Tibial nerve (tissue), 4 donors: ENCODE measurements at places on chromosomes 13 and 19.

DNA sequence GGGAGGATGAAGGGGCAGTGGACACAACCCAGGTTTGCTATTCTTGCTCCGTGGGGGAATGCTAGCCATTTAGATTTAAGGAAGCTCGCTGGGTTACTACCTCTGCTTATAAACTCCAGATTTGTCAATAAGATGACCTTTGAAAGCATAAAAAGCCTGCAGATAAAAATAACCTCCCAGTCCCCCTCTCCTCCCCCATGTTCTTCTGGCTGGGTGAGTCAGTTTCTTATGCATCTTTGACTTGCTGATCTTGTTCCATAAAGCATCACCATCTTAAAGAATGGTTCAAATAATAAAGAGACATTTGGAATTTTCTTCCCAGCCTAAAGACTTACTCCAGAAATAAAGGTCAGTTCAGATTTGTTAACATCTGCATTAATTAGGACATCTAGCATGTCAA lies 118.3 kb upstream of the RNF113B start:
- no peak for DNase-seq

DNA sequence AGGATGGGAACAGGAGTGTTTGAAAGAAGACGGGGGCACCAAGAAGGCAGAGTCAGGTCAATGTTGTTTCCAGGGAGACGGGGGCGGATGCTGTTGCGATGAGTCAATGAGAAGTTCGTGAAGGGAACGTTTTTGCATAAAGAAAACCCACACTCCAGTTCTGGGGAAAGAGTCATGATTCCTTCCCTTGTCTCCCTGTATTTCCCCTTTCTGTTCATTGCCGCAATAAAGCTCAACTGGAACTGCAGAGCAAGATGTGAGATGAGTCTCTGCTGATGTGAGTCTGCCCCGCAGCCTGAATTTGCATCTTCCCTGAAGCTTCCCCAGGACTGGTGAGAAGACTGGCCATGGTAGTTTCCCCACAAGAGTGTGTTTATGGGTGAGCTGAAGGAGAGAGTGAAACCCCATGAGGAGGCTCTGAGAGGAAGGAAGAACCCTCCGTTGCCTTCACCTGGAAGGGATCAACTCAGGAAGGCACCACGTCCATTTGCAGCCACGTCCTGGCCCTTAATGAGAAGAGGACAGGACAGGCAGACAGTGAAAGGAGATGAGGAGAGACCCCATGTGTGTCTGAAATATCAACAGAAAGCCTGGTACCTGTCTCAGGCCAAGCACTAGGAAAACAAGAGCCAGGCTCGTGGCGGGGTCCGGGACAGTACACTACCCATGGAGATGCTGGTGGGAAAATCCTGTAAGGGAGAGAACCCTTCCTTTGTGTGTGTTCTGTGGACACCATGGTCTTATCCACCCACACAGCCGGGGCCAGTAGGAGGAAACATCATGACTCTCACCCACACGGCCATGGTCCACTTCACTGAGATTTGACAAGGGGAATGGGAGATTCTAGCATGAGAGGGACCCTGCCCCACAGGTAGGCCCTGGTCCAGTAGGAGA lies 13.7 kb downstream of the LILRA1 start:
- no peak for DNase-seq

DNA sequence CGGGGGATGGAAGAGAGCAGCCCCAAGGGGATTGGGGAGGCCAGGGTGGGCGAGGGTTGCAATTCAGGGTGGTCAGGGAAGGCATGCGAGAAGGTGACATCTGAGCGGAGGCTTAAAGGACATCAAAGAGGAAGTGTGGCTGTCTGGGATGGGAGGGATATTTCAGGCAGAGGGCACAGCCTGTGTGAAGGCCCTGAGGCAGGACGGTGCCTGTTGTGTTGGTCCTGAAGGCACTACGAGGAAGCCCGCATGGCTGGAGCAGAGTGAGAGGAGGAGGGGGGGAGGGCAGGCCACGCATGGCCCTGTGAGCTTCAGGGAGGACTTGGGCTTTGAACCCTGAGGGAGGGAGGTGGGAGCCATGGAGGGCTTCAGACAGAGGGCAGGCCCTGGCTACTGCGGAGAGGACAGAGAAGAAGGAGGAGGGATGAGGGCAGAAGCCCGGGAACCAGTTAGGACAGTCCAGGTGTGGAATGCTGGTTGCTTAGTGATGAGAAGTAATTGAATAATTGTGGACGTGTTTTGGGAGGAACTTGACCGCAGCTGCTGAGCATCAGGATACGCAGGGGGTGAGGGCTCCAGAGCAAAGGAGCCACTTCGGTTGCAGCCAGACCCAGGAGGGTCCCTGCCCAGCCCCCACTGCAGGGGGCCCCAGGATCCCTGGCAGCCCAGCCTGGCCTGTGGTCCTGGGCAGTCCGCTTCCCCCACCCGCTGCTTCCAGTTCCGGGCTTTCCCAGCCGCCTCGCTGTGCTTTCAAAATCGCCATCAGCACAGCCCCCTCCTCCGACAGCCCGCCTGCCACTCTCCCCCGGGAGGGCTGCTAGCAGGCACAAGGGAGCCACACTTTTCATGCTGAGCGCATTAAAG lies 6.2 kb downstream of the TLE6 start:
- DNase-seq: peak; percentile 37

DNA sequence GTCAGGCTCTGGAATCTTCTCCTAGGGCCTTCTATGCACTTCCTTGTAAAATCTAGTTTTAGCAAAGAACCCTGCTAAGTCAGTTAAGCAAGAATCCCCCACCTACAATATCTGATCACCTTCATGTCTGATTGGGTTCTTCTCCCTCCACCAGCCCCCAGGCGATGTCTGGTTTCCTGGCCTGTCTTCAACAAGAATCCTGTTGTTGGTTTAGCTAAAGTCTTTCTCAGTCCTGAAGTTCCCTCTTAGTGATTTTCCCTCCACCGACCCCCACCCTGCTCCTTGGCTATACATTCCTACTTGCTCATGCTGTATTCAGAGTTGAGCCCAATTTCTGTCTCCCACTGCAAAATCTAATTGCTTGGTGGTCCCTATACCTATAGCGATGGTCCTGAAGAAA lies 35.2 kb upstream of the SLC46A3 start:
- no peak for DNase-seq

GRCh38 chr19:48833977-48834376 lies 2.3 kb downstream of the HSD17B14 start:
- DNase-seq: no peak
